ENCODE measurements at places on chromosomes 5 and 9. TPM values are rescaled to one million over a fixed set of nuclear protein-coding genes. Genes with fewer than 3 reads are reported as not detected.

- DNase-seq: no peak
Measured at GRCh38 chr9:115884846-115885245, 268.7 kb upstream of the PAPPA start.

GRCh38 chr9:113532809-113533190 is 69.3 kb downstream of the RGS3 start:
- no peak for DNase-seq

- DNase-seq: no peak
Measured at GRCh38 chr9:78871086-78871451, 574.1 kb downstream of the PSAT1 start.

Gene NKD2
- 20.4 TPM for total RNA-seq

Gene MCIDAS
- 6.4 TPM for total RNA-seq

Gene NNT
- 0.32 TPM for total RNA-seq

- DNase-seq: no peak
Measured at GRCh38 chr5:94180761-94181160, 437.6 kb downstream of the KIAA0825 start.

Gene MAN1B1
- 50.9 TPM for total RNA-seq

Gene WNT8A
- not detected for total RNA-seq

DNA sequence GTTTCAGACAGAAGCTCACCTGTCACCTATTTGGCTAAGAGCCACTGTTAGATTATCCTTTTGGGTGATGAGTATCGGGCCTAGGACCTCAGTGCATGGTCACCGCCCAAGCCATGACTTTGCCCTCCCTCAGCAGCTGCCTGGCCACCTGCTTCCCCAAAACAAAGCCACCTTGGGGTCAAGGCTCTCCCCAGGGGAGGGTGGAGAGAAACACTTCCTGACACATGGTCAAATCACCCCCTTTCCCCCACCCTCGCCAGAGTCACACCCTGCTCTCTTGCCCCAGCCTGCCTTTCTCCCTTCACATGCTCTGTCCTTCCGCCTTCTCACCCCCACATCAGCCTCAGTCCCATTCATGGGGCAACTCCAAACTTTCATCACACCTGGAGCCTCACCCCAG is 1.7 kb upstream of the HBEGF start:
- DNase-seq: no peak

Gene ENG
- 0.76 TPM for total RNA-seq

DNA sequence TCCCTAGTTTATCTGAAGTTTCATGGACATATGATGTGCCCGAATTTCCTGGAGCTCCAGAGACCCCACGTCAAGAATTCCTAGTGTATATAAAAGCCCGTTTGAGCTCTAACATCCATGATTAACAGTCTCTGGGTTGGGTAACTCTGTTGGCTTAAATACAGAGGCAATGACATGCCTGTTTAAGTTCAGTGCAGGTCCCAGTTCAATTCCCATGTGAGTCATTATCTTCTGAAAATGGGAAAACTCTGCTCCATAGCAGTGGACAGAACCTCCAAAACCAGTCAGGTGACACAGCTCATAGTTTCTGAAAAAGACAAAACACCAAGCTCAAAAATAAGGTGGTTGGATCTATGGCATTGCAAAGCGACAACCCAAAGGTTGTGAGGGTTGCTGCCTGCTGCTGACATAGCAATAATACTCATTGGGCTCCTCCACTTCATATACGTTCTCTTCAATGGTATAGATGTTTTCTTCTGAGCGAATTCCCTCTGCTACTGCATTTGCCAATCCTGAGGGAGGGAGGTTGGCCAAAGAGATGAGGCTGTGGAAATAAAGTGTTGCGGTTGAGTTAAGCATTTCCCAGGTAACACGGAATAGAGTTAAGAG is 22.0 kb downstream of the HAVCR2 start:
- DNase-seq: no peak

Gene PAEP
- total RNA-seq: not detected

- DNase-seq: no peak
Measured at GRCh38 chr5:176515396-176515795, 21.8 kb downstream of the RNF44 start.

Gene ACOT12
- total RNA-seq: not detected

GRCh38 chr9:9498128-9498527 is 1114.7 kb downstream of the PTPRD start:
- no peak for DNase-seq

Gene AHRR
- total RNA-seq: 12.7 TPM
